ENCODE measurements at places on chromosomes 2 and 18. TPM values are rescaled to one million over a fixed set of nuclear protein-coding genes. Genes with fewer than 3 reads are reported as not detected.

DNA sequence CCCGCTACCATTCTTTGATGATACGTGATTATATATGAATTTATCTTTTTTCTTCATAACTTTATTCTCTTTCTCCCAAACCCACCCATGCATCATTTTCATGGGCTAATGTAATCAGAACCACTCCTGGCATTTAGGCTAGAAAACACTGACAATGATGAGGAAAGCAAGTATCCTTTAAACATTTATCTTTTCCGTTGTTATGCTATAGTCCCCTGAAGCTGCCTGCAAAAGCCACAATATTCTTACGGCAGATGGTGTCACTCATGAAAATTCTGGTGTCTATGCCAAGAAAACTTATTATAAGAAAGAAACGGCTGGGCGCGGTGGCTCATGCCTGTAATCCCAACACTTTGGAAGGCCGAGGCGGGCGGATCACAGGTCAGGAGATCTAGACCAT, 221.8 kb upstream of the CTAGE1 start:
- DNase-seq: no peak
- H3K36me3 ChIP-seq: no peaks in the 10 kb centered on the region
- no peak overlapping the region for H3K4me3 ChIP-seq
- no peak overlapping the region for H3K27ac ChIP-seq
- no peaks in the 10 kb centered on the region for H3K27me3 ChIP-seq

DNA sequence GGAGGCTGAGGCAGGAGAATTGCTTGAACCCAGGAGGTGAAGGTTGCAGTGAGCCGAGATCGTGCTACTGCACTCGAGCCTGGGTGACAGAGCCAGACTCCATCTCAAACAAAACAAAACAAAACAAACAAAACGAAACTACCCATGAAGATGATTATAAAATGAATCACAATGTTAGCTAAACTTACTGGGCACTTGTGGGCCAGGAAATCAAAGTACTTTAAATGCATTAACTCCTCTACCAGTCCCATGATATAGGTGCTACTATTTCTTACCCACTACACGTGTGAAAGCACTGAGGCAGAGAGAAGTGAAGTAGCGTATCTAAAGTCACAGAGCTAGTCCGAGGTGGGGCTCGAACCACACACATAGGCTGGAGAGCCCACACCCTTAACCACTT, 53.6 kb downstream of the POLE4 start:
- no peaks in the 10 kb centered on the region for H3K27me3 ChIP-seq
- H3K4me3 ChIP-seq: no peak overlapping the region
- peaks cover 18% of the 10 kb centered on the region for H3K4me1 ChIP-seq

DNA sequence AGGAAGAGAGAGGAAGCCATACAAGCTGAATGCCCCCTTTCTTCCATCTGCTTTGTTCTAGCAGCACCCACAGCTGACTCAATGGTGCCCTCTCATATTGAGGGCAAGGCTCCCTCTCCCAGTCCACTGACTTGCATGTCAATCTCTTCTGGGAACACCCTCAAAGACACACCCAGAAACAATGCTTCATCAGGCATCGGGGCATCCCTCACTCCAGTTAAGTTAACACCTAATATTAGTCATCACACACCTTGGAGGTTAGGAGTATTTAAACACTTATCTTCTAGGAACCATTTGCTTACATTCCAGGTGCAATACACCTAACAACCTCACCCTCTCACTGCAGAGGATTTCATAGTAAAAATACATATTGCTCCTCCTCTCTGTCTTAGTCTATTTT, 993.5 kb upstream of the DDX18 start:
- H3K4me3 ChIP-seq: no peak overlapping the region
- no peaks in the 10 kb centered on the region for H3K4me1 ChIP-seq
- H3K27ac ChIP-seq: no peak overlapping the region
- no peak for DNase-seq
- H3K27me3 ChIP-seq: no peaks in the 10 kb centered on the region

DNA sequence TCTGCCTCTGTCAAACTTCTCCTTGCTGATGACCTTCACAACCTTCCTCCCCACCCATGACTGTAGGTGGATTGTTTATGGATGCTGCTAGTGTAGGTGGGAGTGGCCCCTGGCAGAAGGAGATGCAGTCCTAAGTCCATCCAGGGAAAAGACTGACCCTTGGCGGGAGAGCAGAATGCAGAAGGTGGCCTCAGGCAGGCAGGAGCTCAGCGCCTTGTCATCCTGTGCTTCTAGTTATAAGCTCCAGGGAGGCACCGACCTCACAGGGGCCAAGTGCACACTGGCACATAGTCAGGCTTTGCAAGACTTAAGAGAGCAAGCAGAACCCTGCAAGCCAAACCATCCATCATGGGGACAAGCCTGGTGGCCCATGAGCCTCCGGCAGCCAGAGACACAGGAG, 74.4 kb downstream of the CAPN13 start:
- 0 out of 2 replicates have a peak, but pooled peaks cover under 1% of the 10 kb centered on the region for H3K27me3 ChIP-seq
- H3K4me1 ChIP-seq: no peaks in the 10 kb centered on the region
- H3K4me3 ChIP-seq: no peak overlapping the region
- H3K36me3 ChIP-seq: no peaks in the 10 kb centered on the region
- DNase-seq: no peak
- no peak overlapping the region for H3K27ac ChIP-seq

GRCh38 chr18:52620926-52621439, 281.0 kb downstream of the DCC start:
- H3K27ac ChIP-seq: no peak overlapping the region
- no peak for DNase-seq
- no peaks in the 10 kb centered on the region for H3K4me1 ChIP-seq
- no peak overlapping the region for H3K4me3 ChIP-seq
- H3K36me3 ChIP-seq: no peaks in the 10 kb centered on the region

- DNase-seq: no peak
- no peak overlapping the region for H3K27ac ChIP-seq
- no peaks in the 10 kb centered on the region for H3K36me3 ChIP-seq
- H3K27me3 ChIP-seq: no peaks in the 10 kb centered on the region
- no peaks in the 10 kb centered on the region for H3K4me1 ChIP-seq
- H3K4me3 ChIP-seq: no peak overlapping the region
Measured at GRCh38 chr2:99618579-99619097, 128.8 kb upstream of the REV1 start.

DNA sequence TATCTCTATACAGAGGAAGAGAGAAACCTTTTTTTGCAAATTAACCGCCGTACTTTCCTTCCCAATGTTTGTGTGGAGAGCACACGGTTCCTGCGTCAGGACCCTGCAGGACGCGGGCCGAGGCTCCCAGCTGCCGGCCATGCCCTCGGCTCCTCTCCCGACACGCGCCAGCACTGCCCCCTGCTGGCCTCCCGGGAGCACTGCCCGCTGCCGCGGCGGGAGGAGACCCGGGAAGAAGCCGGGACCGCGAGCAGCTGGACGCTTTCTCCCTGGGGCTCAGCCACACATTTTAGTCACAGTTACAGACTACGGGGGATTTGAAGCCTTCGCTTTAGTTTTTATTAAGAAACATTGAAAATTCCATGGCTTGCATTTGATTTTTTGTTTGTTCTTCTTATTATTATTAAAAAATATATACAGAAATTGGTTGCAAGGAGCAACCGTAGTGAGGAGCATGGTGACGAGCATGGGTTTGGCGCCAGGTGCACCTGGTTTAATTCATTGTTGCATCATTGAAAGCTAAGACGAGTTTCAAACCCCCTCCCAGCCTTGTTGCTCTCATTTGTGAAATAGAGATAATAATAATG, 401.2 kb downstream of the GALR1 start:
- no peaks in the 10 kb centered on the region for H3K27me3 ChIP-seq
- no peak overlapping the region for H3K4me3 ChIP-seq
- peak; percentile 65 for DNase-seq
- no peaks in the 10 kb centered on the region for H3K4me1 ChIP-seq
- H3K27ac ChIP-seq: no peak overlapping the region

- no peak for DNase-seq
- no peaks in the 10 kb centered on the region for H3K27me3 ChIP-seq
- H3K4me1 ChIP-seq: peaks cover 43% of the 10 kb centered on the region
- no peaks in the 10 kb centered on the region for H3K36me3 ChIP-seq
- no peak overlapping the region for H3K4me3 ChIP-seq
Measured at GRCh38 chr2:12434630-12435098, 282.1 kb upstream of the TRIB2 start.

DNA sequence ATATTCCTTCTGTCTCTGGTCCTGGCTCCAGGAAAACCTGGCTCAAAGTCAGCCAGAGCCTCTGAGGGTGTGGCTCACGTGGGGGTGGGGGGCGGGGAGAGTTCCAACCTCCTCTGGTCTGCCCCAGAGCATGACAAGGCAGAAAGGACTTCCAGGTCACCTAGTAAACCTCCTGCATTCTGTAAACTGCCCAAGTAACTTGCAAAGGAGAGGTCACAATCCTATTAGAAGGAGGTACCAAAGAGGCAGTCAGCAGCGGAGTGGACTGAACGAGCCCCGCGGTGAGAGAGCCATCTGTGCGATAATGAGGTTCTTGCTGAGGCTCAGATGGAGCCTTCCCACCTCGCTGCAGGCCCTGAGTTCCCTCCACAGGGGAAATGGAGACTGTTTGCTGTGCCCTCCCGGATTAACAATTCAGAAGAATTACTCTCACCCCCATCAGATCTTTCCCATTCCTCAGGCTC, 58.9 kb upstream of the GATA6 start:
- no peaks in the 10 kb centered on the region for H3K36me3 ChIP-seq
- DNase-seq: no peak
- no peak overlapping the region for H3K27ac ChIP-seq
- no peaks in the 10 kb centered on the region for H3K4me1 ChIP-seq
- no peak overlapping the region for H3K4me3 ChIP-seq
- 0 out of 2 replicates have a peak, but pooled peaks cover 2% of the 10 kb centered on the region for H3K27me3 ChIP-seq

GRCh38 chr2:144516981-144517865, 2.7 kb downstream of the ZEB2 start:
- peaks cover 54% of the 10 kb centered on the region for H3K4me1 ChIP-seq
- peak overlapping the region; percentile 95 for H3K4me3 ChIP-seq
- no peaks in the 10 kb centered on the region for H3K27me3 ChIP-seq
- peak; percentile 83 for DNase-seq
- peak overlapping the region; percentile 100 for H3K27ac ChIP-seq
- H3K36me3 ChIP-seq: peaks cover 12% of the 10 kb centered on the region

DNA sequence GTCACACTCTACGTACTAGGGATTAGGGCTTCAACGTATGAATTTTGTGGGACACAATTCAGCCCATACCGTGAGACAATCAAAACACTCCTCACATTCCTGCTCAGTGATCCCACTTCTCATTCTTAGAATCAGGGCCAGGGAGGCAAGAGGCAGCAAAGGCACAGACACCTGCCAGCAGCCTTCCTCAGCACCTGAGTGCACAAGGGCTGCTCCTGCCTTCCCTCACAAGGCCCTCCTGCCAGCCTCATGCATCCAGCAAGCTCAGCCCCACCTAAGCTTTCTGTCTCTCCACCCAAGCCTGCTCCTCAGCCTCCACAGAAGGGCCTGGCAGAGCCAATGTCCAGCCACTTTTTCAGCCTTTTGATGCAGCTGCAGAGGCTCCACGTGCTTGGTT, 141.6 kb downstream of the SP3 start:
- H3K36me3 ChIP-seq: no peaks in the 10 kb centered on the region
- no peak overlapping the region for H3K4me3 ChIP-seq
- DNase-seq: no peak
- H3K27me3 ChIP-seq: peaks cover 21% of the 10 kb centered on the region
- no peaks in the 10 kb centered on the region for H3K4me1 ChIP-seq

GRCh38 chr2:99469394-99469793, 20.4 kb downstream of the REV1 start:
- H3K36me3 ChIP-seq: peaks cover 4% of the 10 kb centered on the region
- H3K4me1 ChIP-seq: peaks cover 8% of the 10 kb centered on the region
- no peak for DNase-seq
- H3K4me3 ChIP-seq: no peak overlapping the region
- H3K27me3 ChIP-seq: no peaks in the 10 kb centered on the region

GRCh38 chr2:163306647-163307046, 429.2 kb downstream of the FIGN start:
- no peaks in the 10 kb centered on the region for H3K4me1 ChIP-seq
- H3K27ac ChIP-seq: no peak overlapping the region
- H3K27me3 ChIP-seq: no peaks in the 10 kb centered on the region
- no peak overlapping the region for H3K4me3 ChIP-seq

DNA sequence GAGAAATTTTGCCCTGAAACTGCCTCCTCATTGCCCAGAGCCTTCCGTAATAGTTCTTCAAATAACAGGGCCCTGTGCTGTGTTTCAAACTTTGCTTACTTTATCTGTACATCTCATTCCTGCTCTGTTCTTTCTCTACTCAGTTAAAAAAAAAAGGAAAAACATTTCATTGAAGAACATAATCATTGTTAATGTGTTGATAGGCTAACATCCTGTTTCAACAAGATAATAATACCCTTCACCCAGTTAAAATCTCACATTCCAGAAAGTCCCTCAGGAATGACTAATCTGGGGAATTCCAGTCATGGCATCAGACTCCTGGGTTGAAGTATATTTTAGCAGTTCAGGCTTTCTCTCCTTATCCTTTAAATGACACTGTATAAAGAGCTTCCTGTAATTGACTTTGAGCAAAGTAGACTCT, 45.6 kb upstream of the ITGAV start:
- peaks cover 67% of the 10 kb centered on the region for H3K4me1 ChIP-seq
- no peaks in the 10 kb centered on the region for H3K27me3 ChIP-seq
- no peak overlapping the region for H3K4me3 ChIP-seq
- H3K36me3 ChIP-seq: no peaks in the 10 kb centered on the region
- DNase-seq: peak; percentile 63

- no peaks in the 10 kb centered on the region for H3K4me1 ChIP-seq
- H3K27ac ChIP-seq: no peak overlapping the region
Measured at GRCh38 chr2:34388446-34388845, 789.3 kb upstream of the FAM98A start.

DNA sequence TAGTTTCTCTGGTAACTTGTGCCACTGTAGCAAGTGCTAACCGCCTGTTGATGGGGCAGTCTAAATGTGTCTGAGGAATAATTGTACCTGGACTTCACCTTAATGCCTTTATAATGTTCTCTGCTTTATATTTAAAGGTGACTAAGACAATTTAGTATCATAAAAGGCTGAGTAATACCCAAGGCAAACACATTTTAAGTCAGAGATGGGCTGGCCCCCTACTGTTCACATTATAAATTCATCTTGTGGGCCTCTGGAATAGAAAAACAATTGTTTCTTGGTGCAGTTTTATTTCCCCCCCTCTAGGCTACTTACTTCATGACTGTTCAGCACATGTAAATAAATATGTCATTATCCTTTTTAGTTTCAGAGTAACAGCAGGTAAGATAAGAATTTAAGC, 559.3 kb upstream of the PIK3C3 start:
- H3K27me3 ChIP-seq: no peaks in the 10 kb centered on the region
- DNase-seq: no peak
- no peaks in the 10 kb centered on the region for H3K4me1 ChIP-seq
- H3K36me3 ChIP-seq: no peaks in the 10 kb centered on the region

Gene C2orf66
- total RNA-seq: 0.05 TPM

Gene GPR39
- total RNA-seq: 2.6 TPM

Gene IL1B
- total RNA-seq: 4.2 TPM

All from SJSA1 (cell line).